ENCODE measurements at places on chromosomes 3 and 15.
A peak's percentile ranks its signal among the peaks of the same experiment; 100 is the strongest.

GRCh38 chr15:74893627-74894026 is 3.8 kb downstream of the MPI start:
- no peak for DNase-seq

- DNase-seq, result no peak
Observed at GRCh38 chr15:71548401-71548807, 261.9 kb upstream of the NR2E3 start.

- DNase-seq, result no peak
Observed at GRCh38 chr15:101428758-101429157, 60.7 kb downstream of the PCSK6 start.

DNA sequence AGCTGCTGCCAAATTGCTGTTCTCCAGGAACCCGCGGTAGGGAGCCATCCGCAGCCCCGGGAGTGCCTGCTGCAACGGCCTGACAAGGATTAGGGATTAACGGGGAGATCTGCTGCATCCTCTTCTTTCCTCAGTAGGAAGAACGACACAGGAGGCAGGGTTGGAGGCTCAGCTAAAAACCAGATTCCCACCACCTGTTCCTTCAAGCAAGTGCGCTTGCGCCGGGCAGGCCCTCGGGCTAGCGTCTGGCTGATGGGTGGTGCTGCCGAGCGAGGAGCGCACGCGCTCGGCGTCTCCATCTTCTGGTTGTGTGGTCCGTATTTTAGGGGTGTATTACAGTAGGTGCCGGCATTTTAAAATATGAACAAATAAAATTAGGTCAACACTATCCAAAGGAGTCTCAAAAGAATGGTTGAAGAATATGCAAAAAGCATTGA is 25.4 kb upstream of the SLC25A26 start:
- DNase-seq, result peak; percentile 41

DNA sequence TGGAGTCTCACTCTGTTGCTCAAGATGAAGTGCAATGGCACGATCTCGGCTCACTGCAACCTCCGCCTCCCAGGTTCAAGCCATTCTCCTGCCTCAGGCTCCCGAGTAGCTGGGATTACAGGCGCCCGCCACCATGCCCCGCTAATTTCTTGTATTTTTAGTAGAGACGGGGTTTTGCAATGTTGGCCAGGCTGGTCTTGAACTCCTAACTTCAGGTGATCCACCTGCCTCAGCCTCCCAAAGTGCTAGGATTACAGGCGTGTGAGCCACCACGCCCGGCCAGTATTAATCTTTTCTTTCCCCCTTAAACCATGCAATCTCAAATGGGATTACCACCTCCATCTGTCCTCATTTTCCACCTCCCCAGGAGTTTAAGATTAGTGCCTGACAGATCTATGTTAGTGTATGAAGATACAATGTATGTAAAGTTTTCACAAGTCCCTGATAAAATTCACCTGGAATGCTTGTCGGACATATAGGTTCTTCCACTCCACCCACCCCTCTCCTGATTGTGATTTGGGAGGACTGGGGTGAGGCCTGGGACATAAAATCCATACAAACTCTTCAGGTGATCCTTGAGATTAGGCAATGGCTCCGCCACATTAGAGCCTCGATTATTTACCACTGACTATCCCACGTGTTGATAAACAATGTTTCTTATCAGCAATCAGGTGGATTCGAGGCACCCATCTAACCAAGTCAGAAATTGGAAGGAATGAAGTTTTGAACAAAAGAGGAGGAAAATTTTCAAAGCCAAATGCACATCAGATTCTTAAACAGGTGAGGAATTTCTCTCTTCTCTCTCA is 1.2 kb downstream of the PARL start:
- no peak for DNase-seq

- DNase-seq, result no peak
Observed at GRCh38 chr3:172746475-172746874, 4.1 kb upstream of the ECT2 start.
